GM12891 (cell line): ENCODE measurements at places on chromosomes 7 and 10.

- DNase-seq, result no peak
Measured at GRCh38 chr7:151819866-151820265, 57.0 kb downstream of the PRKAG2 start.

DNA sequence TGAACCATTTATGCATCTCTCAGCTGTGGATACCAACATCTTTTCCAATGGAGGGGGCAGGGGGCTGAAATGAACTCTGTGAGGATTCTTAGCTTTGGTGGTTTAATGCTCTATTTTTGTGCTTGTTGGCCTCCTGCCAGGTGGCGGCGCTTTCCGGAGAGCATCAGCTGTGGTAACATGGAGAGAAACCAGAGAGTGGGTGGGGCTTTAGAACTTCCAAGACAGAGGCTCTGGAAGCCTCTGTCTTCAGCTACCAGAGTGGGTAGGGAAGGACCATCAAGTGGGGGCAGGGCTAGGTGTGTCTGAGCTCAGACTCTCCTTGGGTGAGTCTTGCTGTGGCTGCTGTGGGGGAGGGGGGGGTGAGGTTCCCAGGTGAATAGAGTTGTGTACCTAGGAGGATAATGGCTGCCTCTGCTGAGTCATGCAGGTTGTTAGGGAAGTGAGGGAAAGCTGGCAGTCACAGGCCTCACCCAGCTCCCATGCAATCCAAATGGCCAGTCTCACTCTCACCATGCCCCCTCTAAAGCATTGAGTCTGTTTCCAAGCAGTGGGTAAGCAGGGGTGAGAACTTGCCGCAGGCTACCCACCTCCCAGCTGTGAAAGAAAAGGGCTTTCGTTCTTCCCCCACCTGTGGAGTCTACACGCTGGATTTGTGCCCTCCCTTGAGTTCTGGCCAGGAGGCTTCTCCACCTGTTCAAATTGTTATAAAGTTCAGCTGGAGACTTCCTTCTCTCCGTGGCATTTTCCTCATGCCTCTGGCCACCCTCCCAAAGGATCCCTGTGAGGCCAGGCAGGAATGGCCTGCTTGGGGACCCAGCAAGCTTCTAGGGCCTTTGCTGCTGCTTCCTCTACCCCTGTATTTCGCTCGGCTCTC lies 527.0 kb downstream of the NEBL start:
- DNase-seq, result no peak

GRCh38 chr10:97069026-97069425 lies 116.7 kb downstream of the SLIT1 start:
- DNase-seq, result no peak

DNA sequence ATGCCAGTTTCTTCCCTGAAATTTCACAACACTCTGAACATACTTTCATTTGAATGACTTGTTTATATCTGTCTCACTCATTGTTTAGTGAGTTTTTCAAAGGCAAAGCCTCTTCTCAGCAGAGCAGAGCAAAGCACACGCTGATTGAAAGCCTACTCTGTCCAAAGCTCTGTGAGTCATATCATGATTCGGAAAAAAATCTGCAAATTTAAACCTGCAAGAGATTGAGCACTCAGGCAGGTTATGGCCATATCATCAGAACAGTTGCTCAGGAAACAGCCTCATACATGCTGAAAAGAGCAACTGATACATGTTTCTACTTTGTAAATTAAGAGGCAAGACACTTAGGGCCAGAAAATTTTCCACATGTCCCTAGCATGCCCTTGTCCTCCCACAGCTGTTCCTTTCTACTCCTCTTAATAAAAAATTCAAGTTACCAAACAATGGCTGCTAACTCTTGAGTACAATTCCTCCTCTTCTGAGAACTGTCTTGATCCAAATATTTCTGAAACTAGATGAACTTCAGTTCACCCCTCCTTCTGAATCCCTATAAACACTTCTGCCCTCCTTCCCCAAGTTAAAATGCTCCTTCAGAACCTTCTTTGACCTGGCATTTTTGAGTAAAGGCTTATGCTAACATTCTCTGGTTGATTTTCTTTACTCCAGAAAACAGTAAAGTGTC lies 140.6 kb upstream of the HPS1 start:
- DNase-seq, result no peak

GRCh38 chr10:126843299-126843934 lies 61.8 kb upstream of the DOCK1 start:
- no peak for DNase-seq

DNA sequence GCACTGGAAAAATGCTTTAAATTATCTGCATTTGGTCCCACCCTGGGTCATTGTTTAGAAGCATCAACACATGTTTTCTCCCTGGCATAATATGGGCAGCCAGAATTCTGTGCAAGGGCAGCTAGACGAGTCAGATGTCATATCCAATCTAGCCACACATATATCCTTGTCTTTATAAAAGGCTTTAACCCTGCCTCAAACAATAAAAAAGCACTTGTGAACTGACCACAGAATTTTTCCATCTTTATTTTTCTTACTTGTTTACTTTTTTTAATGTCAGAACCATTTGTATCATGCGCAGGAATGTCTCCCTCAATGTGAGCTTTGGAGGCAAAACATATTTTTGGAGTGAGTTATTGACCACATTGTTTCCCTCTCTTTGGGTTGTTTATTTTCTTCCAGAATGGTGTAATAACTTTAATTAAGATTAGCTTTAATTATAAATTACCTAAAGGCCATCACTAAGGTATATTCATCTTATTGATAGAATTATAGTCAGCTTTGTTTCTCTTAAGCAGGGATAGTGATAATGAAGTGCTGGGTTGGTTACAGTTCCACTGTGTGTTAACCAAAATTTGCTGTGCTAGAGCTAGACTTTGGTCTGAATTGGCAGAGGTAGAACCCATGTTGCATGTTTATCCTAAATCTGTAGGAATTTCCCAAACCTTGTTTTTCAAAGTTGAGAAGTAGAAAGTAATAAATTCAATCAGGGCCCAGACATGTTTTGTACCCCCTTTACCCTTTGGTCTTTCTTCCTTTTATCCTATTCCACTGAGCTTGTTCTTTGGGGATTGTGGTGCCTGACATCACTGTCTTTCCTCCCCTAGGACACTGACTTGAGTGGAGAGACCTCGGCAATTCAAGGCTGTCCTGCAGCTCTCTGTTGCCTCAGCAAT lies 1078.4 kb downstream of the KCNMA1 start:
- DNase-seq, result no peak

- DNase-seq, result no peak
Measured at GRCh38 chr7:94658826-94659225, 2.9 kb upstream of the SGCE start.

GRCh38 chr10:111137587-111137986 lies 60.8 kb downstream of the ADRA2A start:
- no peak for DNase-seq

- no peak for DNase-seq
Measured at GRCh38 chr10:20670579-20670978, 226.5 kb downstream of the NEBL start.

DNA sequence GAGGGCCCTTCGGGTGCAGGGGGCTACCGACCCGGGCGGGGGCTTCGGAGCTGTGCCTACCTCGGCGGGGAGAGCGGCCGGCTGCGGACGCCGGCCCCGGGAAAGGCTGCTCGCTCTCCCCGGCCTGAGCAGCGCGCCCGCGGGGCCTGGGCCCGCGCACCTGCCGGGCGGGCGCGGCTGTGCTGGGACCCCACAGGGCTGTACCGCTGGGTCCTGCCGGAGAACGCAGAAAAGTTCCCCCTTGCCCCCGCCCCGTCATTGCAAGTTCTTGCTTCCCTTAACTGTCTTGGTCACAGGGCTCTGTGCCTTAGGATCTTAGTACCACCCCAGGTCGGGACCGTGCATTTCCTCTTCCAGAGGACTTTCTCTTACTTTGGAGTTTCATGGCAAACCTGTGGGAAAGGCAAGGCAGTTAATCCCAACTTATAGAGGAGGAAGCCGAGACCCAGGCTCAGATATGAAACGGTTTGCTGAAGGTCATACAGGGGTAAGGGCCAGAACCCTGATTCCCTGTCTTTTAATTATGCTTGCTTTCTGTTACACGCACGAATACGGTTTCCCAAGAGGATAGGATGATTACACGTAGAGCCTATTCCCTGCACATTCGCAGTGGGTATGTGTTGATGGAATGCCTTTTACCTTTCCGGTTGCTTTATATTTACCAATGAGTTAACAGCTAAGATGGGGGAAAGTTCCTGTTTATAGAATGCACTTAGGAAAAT lies 652 bp downstream of the PCGF5 start:
- DNase-seq, result no peak

DNA sequence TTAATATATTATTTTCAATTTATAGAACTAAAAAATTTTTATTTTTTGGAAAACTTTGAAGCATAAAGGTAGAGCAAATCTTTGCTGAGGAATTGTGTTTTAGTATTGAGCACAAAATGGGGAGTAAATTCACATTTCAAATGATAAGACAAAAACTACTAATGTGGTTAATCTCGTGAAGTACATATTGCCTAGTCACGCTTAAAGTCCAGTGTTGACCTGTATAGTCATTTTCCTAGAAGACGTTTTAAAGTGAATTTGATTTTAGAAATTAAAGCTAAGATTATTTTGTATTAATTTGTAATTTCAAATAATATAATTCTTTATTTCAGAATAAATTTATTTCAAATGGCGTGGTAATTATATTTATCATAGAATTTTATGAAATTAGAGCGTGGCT lies 57.2 kb upstream of the MSRB2 start:
- no peak for DNase-seq

DNA sequence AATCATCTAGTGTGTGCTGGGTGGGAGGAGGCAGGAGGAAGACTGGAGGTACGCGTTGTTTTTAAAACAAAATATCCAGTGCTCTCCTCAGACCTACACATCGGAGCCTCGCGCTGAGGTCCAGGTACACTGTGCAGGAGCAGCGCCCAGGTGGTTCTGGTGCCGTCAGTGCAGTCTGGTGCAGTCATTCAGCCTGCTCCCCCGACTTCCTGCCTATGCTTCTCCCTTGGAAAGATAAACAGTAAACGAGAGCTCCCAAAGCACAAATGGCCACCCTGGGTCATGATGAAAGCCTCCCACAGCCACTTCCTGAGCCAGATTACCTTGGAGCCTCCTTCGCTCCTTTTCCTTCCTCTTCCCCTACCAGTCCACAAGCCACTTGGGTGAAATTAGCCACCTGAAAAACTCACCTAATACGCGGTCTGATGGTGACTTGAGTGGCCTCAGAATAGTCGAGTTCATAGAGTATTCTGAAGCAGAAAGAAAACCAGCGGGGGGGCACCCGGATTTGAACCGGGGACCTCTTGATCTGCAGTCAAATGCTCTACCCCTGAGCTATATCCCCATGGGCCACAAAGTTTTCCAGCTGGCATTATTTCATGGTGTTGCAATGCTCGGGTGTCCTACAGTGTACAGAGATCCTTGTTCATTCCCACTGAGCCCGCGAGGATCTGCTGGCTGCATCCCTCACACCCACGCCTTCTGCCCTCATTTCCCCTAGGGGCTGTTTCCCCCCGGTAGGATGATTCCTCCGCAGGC lies 82.5 kb downstream of the ZNF467 start:
- DNase-seq, result no peak
